ENCODE measurements at places on chromosomes 2 and 18.

DNA sequence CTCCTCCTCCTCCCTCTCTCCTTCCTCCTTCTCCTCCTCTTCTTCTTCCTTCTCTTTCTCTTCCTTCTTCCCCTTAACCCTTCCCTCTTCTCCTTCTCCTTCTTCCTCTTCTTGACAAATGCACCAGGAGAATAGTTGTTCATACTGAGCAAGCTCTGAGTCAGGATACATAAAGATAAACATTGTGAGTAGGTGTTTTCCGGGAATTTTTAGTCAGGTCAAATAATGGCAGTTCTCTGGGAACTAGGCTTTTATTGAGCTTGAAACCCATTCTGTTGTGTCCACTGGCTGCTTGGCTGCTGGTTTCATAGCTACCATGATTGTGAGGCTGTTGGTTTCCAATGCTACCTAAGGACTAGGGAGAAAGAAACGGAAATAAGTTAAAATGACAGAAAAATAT is 1144.7 kb upstream of the DDX18 start:
- no peak for DNase-seq

GRCh38 chr2:228839421-228839876 is 431.6 kb downstream of the PID1 start:
- DNase-seq = no peak

GRCh38 chr2:39922679-39923405 is 143.8 kb upstream of the THUMPD2 start:
- no peak for DNase-seq

DNA sequence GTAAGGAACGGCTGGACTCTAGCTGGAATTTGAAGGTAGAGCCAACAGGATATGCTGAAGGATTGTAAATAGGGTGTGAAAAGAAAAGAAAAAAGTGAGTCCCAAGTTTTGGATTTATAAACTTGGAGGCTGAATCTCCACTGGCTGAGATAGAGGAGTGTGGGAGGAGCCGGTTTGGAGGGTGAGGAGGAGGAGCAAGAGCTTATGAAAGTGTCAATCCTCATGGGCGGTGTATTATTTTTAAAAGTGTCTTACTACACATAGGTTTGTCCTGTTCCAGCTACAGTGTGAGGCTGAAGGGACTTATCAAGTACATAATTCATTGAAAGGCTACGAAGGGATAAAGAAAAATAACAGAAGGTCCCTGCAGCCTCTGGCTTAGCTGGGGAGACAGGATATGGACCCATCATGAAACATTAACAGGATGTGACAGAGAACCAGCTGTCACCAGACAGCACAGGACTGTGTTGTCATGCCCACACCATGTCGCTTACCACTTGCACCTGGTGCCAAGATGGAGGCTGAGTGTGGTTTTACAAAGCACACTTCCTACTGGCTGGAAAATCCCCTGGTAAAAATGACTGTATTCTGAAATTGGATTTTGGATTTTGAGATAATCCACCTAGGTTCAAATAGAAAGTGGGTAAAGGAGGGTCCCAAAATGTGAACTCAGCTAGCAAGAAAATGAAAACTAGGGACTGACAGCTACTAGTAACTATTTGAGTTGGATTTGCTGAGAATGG is 2.5 kb upstream of the MREG start:
- no peak for DNase-seq

DNA sequence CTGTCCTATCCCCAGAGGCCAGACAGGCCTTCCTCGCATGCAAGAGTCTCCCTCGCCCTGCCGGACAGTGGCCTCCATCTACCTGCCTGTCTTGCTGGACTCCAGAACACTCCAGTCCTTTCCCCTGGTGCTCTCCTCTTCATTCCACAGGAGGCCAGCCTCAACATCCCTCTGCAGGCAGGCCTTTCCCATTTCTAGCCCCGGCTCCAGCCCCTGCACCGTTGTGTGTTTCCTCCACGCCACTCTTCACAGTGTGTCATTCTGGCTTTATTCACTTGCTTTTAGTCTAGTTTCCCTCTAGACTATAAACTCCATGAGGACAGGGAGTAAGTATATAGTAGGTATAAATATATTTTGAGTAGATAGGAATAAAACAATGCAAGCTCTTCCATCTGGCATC is 81.2 kb downstream of the LOXHD1 start:
- DNase-seq = no peak

- no peak for DNase-seq
Measured at GRCh38 chr2:21416226-21416625, 292.5 kb downstream of the TDRD15 start.

Measured in hippocampal formation (tissue), 2 donors.